Activated naive CD4-positive, alpha-beta T cell treated with anti-CD3 and anti-CD28 coated beads for 36 hours (primary cell): ENCODE measurements at places on chromosomes 13 and 19. TPM values are rescaled to one million over a fixed set of nuclear protein-coding genes. Genes with fewer than 3 reads are reported as not detected.

IGSF23 gene
- not detected for total RNA-seq

DNA sequence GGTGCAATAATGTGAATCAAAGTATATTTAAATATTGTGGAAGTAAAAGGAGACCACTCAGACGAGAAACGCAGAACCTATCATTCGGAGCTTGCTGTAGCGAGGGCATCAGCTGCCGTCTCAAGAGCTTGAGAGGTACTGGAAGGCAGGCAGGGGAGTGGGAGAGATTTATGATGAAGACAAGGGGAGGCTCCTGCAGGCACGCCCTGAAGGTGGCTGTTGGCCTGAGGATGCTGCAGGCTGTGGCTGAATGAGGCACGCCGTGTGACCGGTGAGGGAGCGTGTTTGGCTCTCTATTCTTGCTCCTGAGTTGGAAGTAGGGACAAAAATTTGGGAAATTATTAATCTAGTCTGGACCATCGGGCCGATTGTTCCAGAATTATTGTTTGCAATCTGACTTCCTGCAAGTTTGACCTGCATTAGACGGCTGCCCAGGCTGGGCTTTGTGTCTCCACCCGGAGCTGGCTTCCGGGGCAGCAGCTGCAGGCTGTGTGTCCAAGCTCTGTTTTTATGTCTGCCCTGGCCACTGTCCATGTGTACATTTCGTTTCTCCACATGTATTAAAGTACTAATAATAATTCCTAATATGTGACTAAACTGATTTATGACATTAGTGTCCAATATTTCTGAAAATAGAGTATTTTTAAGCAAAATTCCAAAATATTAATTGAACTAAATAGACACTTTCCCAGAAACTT is 91.1 kb upstream of the ANKRD10 start:
- DNase-seq = no peak

DNA sequence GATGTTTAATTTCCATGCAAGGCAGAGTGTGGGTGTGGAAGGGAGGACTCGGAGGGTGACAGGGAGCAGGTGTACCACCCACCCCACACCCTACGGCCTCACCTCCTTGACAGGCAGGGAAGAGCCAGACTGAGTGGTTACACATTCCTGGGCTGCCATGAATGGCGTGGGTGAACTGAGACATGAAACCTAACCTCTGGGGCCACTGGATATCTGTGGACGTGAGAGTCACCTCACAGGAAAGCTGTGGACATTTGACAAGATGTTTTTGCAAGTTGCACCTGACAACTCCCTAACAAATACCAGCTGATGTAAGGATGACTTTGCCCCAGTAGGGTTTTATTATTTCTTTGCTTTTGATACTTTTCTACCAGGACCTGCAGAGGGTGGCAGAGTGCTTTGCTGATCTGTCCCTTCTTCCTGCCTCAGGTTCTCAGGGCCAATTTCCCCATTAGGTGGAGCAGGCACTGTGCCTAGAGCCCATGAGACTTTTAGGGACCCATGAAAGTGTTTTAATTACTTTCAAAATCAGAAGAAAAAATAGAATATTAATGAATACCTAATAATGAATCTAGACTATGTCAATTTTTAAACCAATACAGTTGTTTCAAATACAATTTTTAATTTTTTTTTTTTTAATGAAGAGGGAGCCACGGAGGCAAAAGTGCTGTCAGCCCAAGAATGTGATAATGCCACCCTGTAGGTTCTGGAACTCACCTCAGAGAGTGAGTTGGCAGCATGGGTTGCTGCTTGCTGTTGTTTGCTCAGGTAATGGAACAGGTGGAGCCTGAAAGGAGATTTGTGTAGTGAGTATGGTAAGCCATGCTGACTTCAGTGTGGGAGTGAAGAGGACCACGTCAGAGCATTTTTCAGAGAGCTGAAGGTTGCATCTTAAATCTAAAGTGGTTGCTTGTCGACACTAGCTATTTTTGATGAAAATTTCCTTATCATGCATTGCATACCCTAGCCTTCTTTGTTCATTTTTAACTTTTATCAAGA is 58.0 kb upstream of the CYSLTR2 start:
- peak; percentile 75 for DNase-seq

GRCh38 chr19:3196064-3196932 is 10.6 kb downstream of the NCLN start:
- DNase-seq = no peak

GRCh38 chr13:35720690-35721554 is 244.4 kb upstream of the MAB21L1 start:
- peak; percentile 53 for DNase-seq

- DNase-seq = no peak
Observed at GRCh38 chr19:3784607-3785450, 1.4 kb downstream of the MATK start.
